ENCODE measurements at places on chromosomes 7 and 10. TPM values are rescaled to one million over a fixed set of nuclear protein-coding genes. Genes with fewer than 3 reads are reported as not detected.

- no peak for DNase-seq
Observed at GRCh38 chr7:121954803-121955202, 81.8 kb downstream of the PTPRZ1 start.

- no peak for DNase-seq
Observed at GRCh38 chr10:107264742-107265141, 100.2 kb upstream of the SORCS1 start.

GRCh38 chr7:79199266-79199665 is 254.2 kb downstream of the MAGI2 start:
- DNase-seq = no peak

Gene H2BK1
- not detected for total RNA-seq

- no peak for DNase-seq
Observed at GRCh38 chr10:108204528-108205305, 1040.2 kb upstream of the SORCS1 start.

- no peak for DNase-seq
Observed at GRCh38 chr10:5719546-5719945, 34.9 kb downstream of the TASOR2 start.

Gene SLC16A9
- total RNA-seq = not detected

Gene ACTL6B
- total RNA-seq = not detected

DNA sequence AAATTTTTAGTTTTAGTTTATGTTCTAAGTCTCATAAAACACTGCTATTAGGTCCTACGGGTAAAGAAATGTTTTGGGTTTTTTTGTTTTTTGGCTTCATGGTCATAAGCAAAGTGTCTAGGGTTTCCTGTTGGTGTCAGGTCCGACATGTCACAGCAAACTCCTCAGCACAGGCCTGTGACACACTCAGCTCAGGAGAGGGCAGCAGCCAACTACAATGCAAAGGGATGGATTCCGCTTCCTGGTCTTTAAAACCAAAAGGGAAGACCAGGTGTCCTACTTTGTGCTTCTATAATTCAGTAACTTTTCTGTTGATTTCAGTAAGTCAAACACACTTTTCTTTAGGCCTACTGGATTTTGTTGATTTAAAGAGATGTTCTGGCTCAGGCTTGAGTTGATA is 83.8 kb upstream of the MACROH2A2 start:
- no peak for DNase-seq

GRCh38 chr10:88755753-88756152 is 4.1 kb upstream of the LIPN start:
- DNase-seq = no peak

DNA sequence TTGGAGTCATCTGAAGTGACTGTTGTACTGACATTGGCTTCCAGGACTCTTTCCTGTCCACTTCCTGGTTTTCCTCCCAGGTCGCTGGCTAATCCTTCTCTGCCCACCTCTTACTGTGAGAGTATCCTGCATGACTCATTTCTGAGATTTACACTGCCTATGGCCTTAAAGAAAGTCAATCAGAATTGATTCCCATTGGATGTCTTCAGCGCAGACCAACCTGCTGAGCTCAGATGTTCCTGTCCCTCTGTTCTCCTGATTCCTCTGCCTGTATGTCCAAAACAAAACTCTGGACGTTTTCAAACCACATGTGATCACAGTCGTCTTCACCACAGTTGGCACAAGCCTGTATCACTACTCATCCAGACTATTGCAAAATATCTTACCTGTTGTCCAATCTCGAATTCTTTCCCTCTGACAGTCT is 262.1 kb downstream of the CREB5 start:
- peak; percentile 42 for DNase-seq

GRCh38 chr7:78402096-78402495 is 603.5 kb downstream of the PHTF2 start:
- no peak for DNase-seq

Gene ZNF365
- total RNA-seq = 2.9 TPM
